Kidney (tissue), 22 donors: ENCODE measurements at places on chromosomes 5 and 9.

- no peak for DNase-seq
Observed at GRCh38 chr9:81737871-81738507, 48.6 kb upstream of the TLE1 start.

GRCh38 chr9:12748016-12748415 is 26.8 kb upstream of the LURAP1L start:
- no peak for DNase-seq

DNA sequence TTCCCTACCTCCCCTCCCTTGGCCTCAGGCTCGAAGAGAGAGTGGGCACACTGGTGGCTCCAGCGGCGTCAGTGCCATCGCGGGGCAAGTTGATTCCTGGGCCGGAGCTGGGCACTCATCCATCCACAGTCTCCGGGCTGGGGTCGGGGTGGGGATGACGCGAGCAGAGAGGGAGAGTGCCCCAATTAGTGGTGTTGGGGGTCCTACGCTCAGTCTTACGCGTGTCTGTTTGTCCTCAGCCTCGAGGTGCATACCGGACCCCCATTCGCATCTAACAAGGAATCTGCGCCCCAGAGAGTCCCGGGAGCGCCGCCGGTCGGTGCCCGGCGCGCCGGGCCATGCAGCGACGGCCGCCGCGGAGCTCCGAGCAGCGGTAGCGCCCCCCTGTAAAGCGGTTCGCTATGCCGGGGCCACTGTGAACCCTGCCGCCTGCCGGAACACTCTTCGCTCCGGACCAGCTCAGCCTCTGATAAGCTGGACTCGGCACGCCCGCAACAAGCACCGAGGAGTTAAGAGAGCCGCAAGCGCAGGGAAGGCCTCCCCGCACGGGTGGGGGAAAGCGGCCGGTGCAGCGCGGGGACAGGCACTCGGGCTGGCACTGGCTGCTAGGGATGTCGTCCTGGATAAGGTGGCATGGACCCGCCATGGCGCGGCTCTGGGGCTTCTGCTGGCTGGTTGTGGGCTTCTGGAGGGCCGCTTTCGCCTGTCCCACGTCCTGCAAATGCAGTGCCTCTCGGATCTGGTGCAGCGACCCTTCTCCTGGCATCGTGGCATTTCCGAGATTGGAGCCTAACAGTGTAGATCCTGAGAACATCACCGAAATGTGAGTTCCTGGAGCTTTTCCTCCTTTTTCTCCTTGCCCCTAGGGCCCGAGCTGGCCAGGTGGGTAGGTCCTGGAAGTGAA is 861 bp downstream of the NTRK2 start:
- DNase-seq: peak; percentile 74

- no peak for DNase-seq
Observed at GRCh38 chr9:131107760-131108159, 11.4 kb downstream of the AIF1L start.

DNA sequence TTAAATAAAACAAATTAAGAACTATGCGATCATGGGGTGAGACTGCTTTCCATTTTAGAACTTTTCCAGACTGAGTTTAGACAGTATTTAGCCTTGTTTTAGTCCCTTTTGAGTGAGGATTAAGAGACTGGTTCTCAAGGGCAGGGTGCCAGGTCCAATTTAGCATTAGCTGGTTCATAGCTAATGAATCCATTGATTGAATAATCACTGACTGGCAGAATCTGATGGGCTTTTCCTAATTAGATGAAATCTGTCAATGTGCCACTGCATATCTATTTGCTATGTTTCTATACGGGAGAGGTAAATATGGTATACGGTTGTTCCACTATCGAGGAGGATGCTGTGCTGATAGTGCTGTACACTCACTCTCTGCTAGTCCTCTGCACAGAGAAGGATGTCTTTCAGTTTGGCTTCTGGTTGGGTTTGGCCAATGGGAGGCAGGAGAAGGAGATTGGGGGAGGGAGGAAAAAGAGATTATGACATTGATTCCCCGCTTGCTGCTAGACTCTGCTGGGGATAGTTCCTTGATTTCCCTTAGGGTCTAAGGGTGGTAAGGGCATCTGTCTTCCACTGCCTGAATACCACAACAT is 496.6 kb downstream of the CTNND2 start:
- no peak for DNase-seq

DNA sequence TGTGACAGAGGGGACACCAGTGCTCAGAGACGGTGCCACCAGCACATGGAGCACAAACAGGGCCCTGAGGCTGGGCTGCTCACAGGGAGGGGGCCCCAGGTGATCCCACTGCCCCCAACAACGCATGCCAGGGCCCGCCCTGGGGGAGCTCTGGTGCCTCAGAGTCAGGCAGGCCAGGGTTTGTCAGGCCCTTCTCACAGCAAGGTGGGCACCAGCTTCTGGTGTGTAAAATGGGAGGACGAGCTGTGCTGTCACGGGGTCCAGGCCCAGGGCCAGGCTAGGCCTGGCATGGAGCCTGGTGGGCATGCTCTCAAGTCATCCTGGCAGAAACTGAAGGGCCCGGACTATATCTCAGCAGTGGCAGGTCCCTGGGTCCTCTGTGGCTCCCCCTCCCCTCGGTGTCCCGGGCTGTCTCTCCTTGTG is 34.5 kb downstream of the PRRT1B start:
- DNase-seq: peak; percentile 62

DNA sequence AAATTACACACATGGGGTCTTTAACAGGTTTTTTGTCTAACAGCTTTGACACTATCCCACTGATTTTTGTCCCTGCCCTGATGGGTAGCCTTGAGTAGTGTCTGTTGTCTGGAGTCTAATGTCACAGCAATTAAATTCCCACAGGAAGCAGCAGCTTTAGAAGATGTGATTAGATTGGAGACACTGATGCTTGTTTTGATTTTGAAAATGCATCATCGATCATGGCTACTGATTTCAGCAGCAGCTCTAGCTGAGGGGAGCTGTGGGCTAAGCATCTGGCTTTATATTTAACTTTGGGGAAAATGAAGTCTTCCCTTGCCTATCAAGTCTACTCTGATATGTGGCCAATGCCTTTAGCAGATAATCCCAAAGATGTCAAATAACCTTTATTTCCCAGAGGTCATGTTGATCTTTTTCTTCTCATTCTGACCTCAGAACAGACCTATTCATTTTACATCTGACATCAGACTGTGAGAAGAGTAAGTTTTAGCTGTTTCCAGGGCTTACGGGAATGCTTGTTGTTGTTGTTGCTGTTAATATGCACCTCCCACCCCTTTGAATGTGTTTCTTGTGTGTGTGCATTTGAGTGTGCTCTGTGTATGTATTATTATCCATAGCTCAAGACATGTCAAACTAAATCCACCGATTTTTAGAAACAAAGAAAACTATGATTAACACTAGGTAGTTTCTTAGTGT is 704.9 kb upstream of the NUDT12 start:
- DNase-seq: no peak

DNA sequence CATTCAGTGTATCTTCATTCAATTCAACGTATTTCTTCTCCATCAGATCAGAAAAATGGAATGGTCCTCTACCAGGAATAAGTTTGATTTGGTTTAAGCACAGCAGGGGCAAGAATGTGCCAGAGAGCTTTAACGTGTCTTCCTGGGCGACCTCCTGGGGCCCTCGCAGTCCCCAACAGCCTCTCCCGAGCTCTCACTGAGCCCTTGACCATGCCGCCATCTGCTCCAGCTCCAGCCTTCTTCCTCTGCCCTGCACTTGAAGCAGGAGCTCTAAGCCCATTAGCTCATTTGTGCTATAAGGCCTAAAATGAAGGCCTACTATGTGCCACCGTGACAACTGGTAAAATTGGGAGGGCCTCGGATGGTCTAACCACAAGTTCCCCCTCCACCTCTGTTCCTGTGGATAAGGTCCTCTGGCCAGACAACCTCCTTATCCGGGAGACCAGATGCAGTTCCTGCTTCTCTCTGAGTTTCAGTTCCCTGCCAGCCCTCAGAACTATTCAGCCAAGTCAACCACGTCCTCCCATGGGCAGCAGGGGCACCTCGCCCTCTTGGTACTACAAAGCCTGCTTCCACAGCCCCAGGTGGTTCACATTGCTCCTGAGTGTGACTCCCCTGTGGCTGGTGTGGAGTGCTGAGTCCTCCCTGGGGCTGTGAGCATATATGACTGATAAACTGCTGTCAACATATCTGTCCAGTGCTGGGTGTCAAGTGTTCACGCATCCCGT is 35.8 kb downstream of the C5orf15 start:
- DNase-seq: no peak

- DNase-seq: no peak
Observed at GRCh38 chr5:74187757-74188156, 452.8 kb downstream of the ENC1 start.

- no peak for DNase-seq
Observed at GRCh38 chr9:70975821-70976220, 145.6 kb downstream of the TRPM3 start.

GRCh38 chr9:81489046-81489445 is 200.3 kb downstream of the TLE1 start:
- DNase-seq: no peak

GRCh38 chr5:131694926-131695325 is 59.9 kb upstream of the RAPGEF6 start:
- no peak for DNase-seq

- no peak for DNase-seq
Observed at GRCh38 chr5:168374532-168374931, 83.1 kb downstream of the WWC1 start.

DNA sequence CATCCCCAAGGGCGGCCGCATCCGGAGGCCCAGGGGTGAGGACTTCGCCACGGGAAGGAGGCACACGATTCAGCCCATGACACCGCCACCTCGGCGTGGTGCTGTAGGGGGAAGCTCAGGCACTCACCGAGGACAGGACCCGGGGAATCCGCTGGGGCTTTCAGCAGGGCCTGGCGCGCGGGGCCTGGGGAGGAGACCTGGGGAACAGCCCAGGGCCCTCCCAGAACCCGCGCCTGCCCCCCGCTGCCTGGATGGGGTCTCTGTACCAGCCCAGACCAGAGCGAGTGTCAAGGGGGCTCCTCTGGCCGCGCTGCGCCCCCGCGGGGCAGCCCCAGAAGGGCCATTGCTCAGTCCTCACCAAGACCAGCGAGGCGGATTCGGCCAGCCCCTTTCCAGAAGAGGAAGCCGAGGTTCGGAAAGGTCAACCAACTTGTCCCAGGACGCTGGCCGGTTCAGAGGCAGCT is 12.8 kb downstream of the COL23A1 start:
- peak; percentile 80 for DNase-seq

DNA sequence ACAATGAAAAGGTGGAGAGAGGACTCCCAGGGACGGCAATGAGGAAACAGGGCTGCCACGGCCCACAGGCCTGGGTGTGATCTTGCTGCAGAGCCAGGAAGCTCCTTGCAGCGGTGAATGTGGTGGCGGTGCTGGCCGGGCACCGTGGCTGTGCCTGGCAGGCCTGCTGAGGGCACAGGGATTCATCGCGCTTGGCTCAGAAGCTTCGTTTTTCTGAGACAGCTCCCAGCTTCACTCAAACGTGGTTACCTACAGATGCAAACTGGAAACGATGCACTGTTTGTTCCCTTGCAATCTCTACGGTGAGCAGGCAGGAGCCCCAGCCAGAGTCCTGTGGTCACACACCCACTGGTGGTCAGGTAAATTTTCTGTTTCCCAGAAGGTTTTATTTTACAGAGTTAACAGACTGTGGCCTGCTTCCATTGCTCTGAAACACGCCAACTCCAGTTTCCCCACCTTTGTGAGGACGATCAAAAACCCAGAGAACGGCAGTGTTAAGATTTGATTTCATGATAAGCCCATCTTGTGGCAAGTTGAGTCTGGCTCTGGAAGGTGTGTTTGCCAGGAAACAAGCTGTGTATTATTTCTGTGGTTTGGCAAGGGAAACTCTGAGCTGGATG is 183.9 kb downstream of the AUH start:
- DNase-seq: no peak

DNA sequence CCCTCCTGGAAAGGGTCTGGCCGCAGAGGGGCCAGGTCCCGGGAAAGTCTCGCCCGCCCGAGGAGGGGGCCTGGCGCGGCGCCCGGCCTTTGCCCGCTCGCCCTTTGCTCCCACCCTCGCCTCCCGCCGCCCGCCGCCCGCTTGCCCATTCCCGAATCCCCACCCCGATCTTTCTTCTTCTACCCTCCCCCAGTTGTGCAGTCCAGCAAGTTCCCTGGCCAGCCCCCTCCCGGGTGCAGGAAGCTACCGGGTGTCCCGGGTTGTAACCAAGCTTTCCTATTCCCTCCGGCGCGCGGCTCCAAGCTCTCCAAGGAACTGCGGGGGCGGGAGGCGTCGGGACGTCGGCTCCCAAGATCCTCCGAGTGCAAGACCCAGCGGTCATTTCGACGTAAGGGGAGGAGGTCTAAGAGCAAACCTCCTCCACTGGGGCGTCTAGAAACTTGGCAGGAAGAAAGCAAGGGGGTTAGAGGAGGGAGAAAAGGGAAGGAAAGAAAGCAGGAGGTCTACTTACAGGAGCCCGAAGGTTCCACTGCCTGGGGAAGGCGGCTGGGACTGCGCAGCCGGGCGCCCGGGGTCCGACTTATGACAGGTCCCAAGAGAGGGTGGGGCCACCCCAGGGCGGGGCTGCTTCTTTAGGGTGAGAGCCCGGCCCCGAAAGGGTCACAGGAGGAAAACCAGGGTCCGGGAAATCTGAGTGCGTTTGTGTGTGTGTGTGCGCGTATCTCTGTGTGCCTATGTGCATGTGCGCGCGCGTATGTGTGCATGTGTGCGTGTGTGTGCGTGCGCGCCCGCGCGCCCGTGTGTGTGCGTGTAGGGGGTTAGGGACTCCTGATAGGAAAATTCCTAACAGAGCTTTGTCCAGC is at the start of gene PTGR1:
Gene PTGR1, minus strand, starts transcription at position 556 of the 863 bp plus-strand sequence. CDS start 2,225 bp downstream, outside the sequence.
- peak; percentile 89 for DNase-seq

- DNase-seq: no peak
Observed at GRCh38 chr5:68041293-68041692, 174.3 kb upstream of the PIK3R1 start.

GRCh38 chr5:142246258-142246657 is 78.6 kb downstream of the SPRY4 start:
- no peak for DNase-seq

- no peak for DNase-seq
Observed at GRCh38 chr5:62152394-62153087, 153.5 kb upstream of the KIF2A start.
